Activated CD4-positive, alpha-beta T cell treated with anti-CD3 and anti-CD28 coated beads, Interleukin-2, amount 10 ng/mL, durations not matched to agents 24 days and 14 days (primary cell): ENCODE measurements at places on chromosomes 13 and 19. TPM values are rescaled to one million over a fixed set of nuclear protein-coding genes. Genes with fewer than 3 reads are reported as not detected.

GRCh38 chr13:113915012-113915763 is 51.3 kb upstream of the GAS6 start:
- peaks cover 36% of the 10 kb centered on the region for H3K27me3 ChIP-seq
- H3K27ac ChIP-seq: no peak overlapping the region
- H3K4me1 ChIP-seq: peaks cover 3% of the 10 kb centered on the region

- peaks cover 17% of the 10 kb centered on the region for H3K4me1 ChIP-seq
- no peak overlapping the region for H3K27ac ChIP-seq
- H3K36me3 ChIP-seq: peaks cover 2% of the 10 kb centered on the region
- H3K4me3 ChIP-seq: no peak overlapping the region
- H3K27me3 ChIP-seq: peaks cover 10% of the 10 kb centered on the region
Measured at GRCh38 chr13:48527955-48528354, 4.9 kb downstream of the RCBTB2 start.

DNA sequence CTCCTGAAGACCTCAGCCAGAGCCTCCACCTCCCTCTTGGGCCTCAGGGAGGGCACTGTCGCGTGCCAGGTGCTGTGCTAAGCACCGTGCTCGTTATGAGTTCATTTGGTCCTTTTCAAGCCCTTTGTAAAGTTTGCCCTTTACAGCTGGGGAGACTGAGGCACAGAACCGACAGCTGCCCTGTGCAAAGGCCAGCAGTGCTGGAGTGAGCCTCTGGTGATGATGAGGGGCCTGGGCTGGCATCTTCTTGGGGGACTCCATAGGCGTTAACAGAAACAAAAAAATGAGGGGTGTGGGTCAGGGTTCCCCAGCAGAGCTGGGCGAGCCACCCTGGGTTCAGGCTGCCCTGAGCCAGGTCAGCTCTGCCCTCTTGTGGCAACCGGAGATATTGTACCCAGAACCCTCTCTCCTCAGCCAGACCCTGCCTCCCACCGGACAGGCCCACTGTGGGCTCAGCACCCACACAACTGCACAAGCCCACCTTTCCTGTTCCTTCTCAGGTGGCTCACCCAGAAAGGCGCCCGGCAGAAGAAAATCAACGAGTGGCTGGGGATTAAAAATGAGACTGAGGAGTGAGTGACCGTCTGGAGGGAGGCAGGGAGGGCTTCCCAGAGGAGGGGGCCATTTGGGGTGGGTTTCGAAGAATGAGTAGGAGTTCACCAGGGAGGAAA is 5.5 kb upstream of the IFI30 start:
- no peaks in the 10 kb centered on the region for H3K27me3 ChIP-seq
- peak; percentile 91 for DNase-seq
- peaks cover 6% of the 10 kb centered on the region for H3K4me1 ChIP-seq
- H3K27ac ChIP-seq: no peak overlapping the region

GRCh38 chr13:70829748-70830147 is 721.5 kb upstream of the KLHL1 start:
- no peak for DNase-seq
- H3K4me1 ChIP-seq: no peaks in the 10 kb centered on the region
- H3K27me3 ChIP-seq: no peaks in the 10 kb centered on the region
- no peaks in the 10 kb centered on the region for H3K36me3 ChIP-seq

DNA sequence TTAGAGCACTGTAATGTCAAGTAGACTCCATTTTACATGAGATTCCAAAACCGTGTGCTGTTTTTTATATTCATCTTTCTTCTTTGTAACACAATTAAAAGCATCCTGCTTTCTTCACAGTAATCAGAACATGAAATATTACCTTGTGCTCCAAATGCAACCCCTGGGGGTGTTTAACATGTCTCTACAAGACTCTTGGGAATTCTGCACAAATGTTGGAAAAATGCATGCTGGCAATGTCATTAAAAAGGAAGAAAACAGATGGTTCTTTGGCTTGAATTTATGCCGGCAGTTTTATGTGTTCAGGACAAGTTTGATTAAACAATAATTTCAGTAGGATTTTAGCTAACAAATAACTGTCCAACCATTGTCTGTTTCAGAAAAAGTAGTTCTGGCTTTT is 159.1 kb downstream of the LIG4 start:
- no peaks in the 10 kb centered on the region for H3K4me1 ChIP-seq
- H3K27ac ChIP-seq: no peak overlapping the region
- H3K4me3 ChIP-seq: no peak overlapping the region
- H3K27me3 ChIP-seq: no peaks in the 10 kb centered on the region

GRCh38 chr13:113297370-113298042 is 467 bp downstream of the LAMP1 start:
- peak overlapping the region; percentile 97 for H3K4me3 ChIP-seq
- peaks cover 22% of the 10 kb centered on the region for H3K4me1 ChIP-seq
- peak overlapping the region; percentile 97 for H3K27ac ChIP-seq
- H3K27me3 ChIP-seq: peaks cover 26% of the 10 kb centered on the region
- peak; percentile 87 for DNase-seq

GRCh38 chr13:44195245-44195644 is 178.4 kb upstream of the SERP2 start:
- H3K27ac ChIP-seq: no peak overlapping the region
- no peaks in the 10 kb centered on the region for H3K36me3 ChIP-seq
- peak; percentile 62 for DNase-seq
- peaks cover 34% of the 10 kb centered on the region for H3K4me1 ChIP-seq
- H3K27me3 ChIP-seq: peaks cover 56% of the 10 kb centered on the region

DNA sequence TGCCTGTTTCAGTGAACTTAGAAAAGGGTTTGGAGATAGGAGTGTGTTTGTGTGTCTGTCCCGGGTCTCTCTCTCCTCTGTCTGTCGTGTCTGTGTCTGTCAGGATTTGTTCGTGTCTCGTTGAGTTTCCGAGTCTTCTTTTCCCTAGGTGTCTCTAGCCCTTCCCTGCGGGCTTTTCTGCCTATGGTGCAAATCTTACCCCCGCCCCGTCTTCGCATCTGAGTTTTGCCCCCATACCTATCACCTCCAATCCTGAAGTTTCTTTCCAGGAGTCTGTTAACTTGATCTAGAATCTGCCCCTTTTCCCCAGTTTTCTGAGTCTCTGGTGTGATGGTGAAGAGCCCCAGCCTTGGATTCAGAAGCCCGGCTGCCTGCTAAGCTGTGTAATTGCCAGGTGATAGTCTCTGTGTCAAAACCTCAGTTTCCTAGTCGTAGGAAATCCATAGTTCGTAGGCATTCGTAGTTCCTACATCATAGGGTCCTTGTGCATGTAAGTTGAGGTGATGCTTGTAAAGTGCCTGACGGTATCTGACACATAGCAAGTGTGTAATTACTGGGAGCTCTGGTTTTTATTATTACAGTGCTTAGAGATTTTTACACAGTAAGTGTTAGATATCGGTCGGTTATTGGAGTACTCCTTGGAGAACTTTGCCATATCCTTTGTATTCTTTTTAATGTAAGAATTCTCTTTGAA is 782 bp downstream of the EPN1 start:
- peaks cover 51% of the 10 kb centered on the region for H3K4me1 ChIP-seq
- no peaks in the 10 kb centered on the region for H3K27me3 ChIP-seq
- H3K4me3 ChIP-seq: peak overlapping the region; percentile 95
- DNase-seq: no peak
- H3K36me3 ChIP-seq: peaks cover 47% of the 10 kb centered on the region

DNA sequence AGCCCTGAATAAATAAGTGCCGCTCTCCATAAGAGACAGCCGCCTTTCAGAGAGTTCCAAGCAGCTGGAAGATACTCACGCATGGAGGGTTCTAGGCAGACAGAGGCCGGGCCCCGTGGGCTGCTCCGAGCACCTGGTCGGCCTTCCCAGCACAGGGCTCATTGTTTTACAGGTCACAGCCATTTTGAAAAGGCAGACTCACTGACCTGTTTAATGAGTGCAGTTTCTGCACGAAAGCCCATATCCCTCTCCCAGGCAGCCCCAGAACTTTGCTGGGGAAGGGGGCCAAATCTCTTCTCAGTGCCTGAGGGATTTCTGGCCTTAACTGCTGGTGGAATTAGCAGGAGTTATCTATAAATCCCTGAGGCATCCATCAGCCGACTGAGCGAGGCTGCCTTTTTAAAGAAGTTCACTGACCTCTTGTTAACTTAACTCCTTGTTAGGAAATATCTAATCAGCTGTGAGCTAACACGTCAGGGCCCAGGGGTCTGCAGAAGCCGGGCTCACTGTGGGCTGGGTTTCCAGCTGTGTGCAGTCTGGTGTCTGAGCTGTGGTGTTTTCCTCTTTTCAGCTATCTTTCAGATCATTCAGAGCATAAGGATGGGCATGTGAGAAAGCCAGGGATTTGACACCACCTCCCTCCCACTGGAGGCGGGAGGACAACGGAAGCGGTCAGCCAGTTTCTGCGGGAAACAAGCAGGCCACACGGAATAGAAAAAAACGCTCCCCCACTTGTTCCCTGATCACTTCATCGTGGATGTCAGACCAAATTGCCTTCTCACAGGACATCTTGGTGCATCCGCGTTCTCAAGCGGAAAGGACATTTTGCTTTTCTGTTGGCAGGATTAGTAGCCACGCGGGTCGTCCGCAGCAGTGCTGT is 23.3 kb downstream of the SERP2 start:
- no peak overlapping the region for H3K27ac ChIP-seq
- no peak overlapping the region for H3K4me3 ChIP-seq
- H3K36me3 ChIP-seq: no peaks in the 10 kb centered on the region
- no peak for DNase-seq
- H3K4me1 ChIP-seq: no peaks in the 10 kb centered on the region

- H3K27ac ChIP-seq: no peak overlapping the region
- DNase-seq: no peak
- H3K4me1 ChIP-seq: no peaks in the 10 kb centered on the region
- H3K36me3 ChIP-seq: no peaks in the 10 kb centered on the region
- no peaks in the 10 kb centered on the region for H3K27me3 ChIP-seq
- H3K4me3 ChIP-seq: no peak overlapping the region
Measured at GRCh38 chr13:111488486-111489132, 168.2 kb downstream of the TEX29 start.

DNA sequence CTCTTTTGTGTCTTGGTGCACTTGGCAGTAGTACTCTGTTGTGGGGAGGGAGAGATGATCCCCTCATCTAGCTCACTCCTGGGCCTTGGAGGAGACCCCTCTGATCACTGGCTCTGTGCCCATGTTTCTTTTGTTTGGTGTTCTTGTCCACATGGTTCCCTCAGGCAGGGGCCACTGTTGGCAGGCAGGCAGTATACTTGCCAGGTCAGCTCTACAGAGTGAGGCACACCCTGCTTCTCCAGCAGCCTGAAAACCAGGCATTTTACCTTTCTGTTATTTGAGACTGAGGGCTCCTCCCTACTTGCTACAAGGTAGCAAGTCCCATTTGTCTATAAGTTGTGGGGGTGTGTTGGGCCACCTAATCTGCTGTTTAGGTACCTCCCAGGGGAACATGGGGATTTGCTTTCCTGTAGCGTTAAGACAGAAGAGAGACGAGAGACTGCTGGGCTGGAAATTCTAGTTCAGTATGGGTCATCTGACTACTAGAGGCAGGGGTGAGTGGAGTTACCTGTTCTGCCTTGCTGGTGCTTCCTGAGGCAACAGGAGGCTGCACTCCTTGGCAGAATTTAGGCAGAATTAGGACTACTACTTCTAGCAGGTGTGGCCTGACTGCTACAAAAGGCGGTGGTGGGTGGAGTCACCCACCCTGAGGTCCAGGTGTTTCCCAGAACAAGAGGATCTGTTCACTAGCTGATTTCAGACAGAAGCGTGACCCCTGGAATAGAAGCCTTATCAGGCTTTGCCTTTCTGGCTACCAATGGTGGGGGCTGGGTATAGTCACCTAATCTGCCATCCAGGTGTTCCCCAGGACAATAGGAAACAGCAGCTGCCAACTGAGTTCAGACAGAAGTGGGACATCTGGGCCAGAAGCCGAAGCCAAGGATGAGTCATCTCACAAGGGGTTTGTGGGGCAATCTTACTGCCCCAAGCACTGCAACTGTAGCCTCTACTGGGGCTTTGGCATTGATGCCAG is 843.0 kb upstream of the ATXN8OS start:
- H3K36me3 ChIP-seq: no peaks in the 10 kb centered on the region
- DNase-seq: no peak
- H3K27ac ChIP-seq: no peak overlapping the region
- H3K4me3 ChIP-seq: no peak overlapping the region
- H3K4me1 ChIP-seq: no peaks in the 10 kb centered on the region
- no peaks in the 10 kb centered on the region for H3K27me3 ChIP-seq

- no peak overlapping the region for H3K27ac ChIP-seq
- H3K36me3 ChIP-seq: no peaks in the 10 kb centered on the region
- H3K4me3 ChIP-seq: no peak overlapping the region
Measured at GRCh38 chr13:106284358-106284757, 251.1 kb downstream of the EFNB2 start.

GRCh38 chr19:21603431-21604231 is 98.2 kb downstream of the ZNF429 start:
- no peaks in the 10 kb centered on the region for H3K36me3 ChIP-seq
- no peaks in the 10 kb centered on the region for H3K27me3 ChIP-seq
- H3K4me1 ChIP-seq: peaks cover 16% of the 10 kb centered on the region
- H3K27ac ChIP-seq: no peak overlapping the region

- no peak for DNase-seq
- H3K36me3 ChIP-seq: no peaks in the 10 kb centered on the region
- peaks cover 18% of the 10 kb centered on the region for H3K4me1 ChIP-seq
- H3K27me3 ChIP-seq: peaks cover 7% of the 10 kb centered on the region
Measured at GRCh38 chr13:75492389-75492788, 10.4 kb upstream of the TBC1D4 start.

DNA sequence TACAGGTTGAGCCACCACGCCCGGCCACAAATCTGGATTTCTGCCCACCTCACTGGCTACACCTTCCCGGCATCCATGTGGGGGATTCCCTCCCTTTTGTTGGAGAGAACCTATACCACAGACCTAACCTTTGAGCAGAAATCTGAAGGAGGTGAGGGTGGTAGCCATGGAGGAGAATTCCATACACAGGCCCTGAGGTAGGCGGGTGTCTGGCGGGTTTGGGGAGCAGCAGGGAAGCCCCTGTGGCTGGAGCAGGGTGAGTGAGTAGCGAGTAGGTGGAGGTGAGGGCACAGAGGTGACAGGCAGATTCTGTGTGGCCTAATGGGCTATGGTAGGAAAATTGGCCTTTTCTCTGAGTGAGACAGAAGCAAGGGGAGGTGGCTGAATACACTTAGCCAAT is 10.6 kb downstream of the EIF3K start:
- H3K4me1 ChIP-seq: peaks cover 2% of the 10 kb centered on the region
- peaks cover 68% of the 10 kb centered on the region for H3K36me3 ChIP-seq
- no peak overlapping the region for H3K4me3 ChIP-seq
- no peak overlapping the region for H3K27ac ChIP-seq

The PCSK4 gene
- total RNA-seq: 1.0 and 1.6 TPM in 2 replicates

The TPGS1 gene
- total RNA-seq: 13.5 and 15.6 TPM in 2 replicates

The GNA15 gene
- 134 and 135 TPM in 2 replicates for total RNA-seq

The CEACAM16 gene
- not detected in 2 replicates for total RNA-seq

The KLF1 gene
- total RNA-seq: 0.77 and 1.2 TPM in 2 replicates

The ZNF534 gene
- not detected in 2 replicates for total RNA-seq

The IL27RA gene
- 81.6 and 86.4 TPM in 2 replicates for total RNA-seq

The APC2 gene
- total RNA-seq: 0.16 and 0.24 TPM in 2 replicates

The CGB2 gene
- not detected in 2 replicates for total RNA-seq

The MEDAG gene
- total RNA-seq: not detected in 2 replicates

The KLK10 gene
- total RNA-seq: not detected in 2 replicates

The RNF17 gene
- not detected in 2 replicates for total RNA-seq

The ATP4B gene
- not detected in 2 replicates for total RNA-seq

The BEST2 gene
- not detected in 2 replicates for total RNA-seq

The ZNF610 gene
- 0.12 and 0.85 TPM in 2 replicates for total RNA-seq

The CEACAM21 gene
- 31.1 and 32.8 TPM in 2 replicates for total RNA-seq

The SIGLEC10 gene
- 2.3 and 3.5 TPM in 2 replicates for total RNA-seq
